ENCODE measurements at places on chromosomes 5 and 9. TPM values are rescaled to one million over a fixed set of nuclear protein-coding genes. Genes with fewer than 3 reads are reported as not detected.

PGM5 gene
- total RNA-seq: 742 TPM

BARX1 gene
- total RNA-seq: not detected

ACOT12 gene
- total RNA-seq: not detected

OGN gene
- 16.6 TPM for total RNA-seq

SH2D3C gene
- 17.3 TPM for total RNA-seq

EQTN gene
- not detected for total RNA-seq

FOXD4L4 gene
- total RNA-seq: not detected

GRCh38 chr5:14435481-14435880, 146.1 kb upstream of the OTULINL start:
- DNase-seq: no peak

DNA sequence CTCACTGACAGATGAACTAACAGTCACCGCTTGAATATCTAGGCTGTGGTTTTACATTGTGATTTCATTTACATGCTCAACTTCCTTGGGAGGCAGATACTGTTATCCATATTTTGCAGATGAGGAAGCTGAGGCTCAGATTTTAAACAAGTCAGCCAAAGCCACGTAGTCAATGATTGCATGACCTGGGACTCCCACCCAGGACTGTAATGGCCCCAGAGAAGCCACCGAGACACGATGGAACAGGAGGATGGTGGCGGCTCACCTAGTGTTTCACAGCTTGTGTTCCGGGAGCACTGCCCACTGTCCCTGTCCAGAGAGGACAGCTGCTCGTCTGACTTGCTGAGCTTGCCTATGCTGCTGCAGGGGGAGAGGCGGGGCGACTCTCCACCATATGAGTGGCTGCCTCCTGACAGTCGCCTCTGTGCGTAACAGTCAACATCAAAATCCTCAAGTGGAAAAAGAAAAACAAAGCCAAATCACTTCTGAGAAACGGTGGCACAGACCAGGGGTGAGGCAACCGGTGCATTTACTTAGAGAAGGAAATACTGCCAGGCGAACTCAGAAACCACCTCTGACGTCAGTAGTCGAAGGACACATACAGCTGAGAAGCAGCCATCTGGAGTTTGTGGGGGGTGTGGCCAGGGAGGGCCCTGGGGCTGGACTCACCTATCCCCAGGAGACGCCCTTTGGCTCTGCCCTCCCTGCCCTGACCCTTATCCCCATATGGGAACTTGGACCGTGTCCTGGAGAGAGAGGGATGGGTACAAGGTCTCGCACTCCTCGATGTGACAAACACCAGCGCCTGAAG, 82.5 kb downstream of the PRRT1B start:
- DNase-seq: no peak

DNA sequence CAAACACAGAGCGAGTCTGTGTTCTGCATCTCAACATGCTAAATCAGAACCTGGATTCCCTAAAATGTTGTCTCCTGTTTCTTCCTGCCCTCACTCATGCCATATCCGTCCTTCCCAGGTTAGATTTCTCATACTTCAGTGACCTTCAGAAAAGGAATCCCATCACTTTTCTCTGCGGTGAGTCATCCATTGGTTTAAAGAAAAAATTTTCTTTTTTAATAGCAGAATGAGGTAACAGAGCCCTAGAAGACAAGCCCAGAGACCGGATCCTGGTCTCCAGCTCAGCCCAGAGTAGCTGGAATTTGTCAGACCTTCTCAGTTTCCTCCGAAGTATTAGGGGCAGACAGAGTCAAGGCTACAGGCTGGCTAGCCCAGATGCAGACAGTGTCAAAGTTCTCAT, 143.2 kb upstream of the DMRT1 start:
- no peak for DNase-seq

GRCh38 chr9:13479096-13479495, 199.6 kb upstream of the MPDZ start:
- no peak for DNase-seq

GRCh38 chr9:88680505-88681160, 145.7 kb downstream of the NXNL2 start:
- DNase-seq: peak; percentile 90

DNA sequence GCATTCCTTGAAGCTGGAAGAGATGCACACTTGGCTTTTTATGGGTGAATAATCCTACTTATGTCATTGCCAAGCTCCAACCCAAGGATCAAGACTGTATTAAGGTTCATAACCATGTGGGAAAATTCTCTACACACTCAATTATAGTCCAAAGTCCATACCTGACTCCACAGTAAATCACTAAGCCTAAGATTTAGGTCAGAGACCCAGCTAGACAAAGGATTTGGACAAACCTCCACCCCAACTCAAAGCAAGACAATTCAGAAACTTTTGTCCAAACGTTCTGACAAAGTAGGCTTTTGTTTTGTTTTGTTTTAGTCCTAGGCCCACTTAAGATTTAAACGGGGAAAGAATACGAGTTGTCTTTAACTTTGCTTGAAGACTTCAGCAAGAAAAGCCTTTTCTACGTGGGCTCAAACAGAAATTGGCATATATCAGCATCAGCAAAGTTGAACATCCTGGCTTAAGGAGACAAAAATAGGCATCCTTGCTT, 1.7 kb downstream of the MEGF9 start:
- no peak for DNase-seq

GRCh38 chr9:19306568-19306967, 73.5 kb downstream of the RPS6 start:
- no peak for DNase-seq

GRCh38 chr5:181259974-181260719, 796 bp downstream of the TRIM52 start:
- DNase-seq: no peak

- DNase-seq: no peak
These were observed 61.1 kb upstream of the SAP30L start for GRCh38 chr5:154384480-154385235.

DNA sequence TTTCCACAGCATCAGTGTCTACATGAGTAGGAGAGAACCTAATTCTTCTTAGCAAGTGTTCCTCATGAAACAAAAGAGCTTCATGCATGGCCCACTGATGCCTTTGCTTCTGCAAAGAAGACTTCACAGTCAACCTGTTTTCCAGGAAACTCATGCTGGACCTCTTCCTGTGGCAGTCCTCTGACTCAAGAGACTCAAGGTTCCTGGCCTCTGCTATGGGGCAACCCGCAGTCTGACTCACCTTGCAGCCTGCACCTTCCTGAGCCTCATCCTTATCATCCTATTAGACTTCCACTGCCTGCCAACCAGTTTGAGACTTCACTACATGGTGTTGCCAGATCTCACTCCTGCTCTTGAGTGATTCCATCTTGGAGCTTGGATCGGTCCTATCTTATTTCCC, 17.6 kb upstream of the AGGF1 start:
- DNase-seq: no peak

- DNase-seq: no peak
These were observed 295.0 kb downstream of the ADAMTS6 start for GRCh38 chr5:65186646-65187227.

- DNase-seq: no peak
These were observed 15.9 kb downstream of the RLN2 start for GRCh38 chr9:5288591-5288990.

DNA sequence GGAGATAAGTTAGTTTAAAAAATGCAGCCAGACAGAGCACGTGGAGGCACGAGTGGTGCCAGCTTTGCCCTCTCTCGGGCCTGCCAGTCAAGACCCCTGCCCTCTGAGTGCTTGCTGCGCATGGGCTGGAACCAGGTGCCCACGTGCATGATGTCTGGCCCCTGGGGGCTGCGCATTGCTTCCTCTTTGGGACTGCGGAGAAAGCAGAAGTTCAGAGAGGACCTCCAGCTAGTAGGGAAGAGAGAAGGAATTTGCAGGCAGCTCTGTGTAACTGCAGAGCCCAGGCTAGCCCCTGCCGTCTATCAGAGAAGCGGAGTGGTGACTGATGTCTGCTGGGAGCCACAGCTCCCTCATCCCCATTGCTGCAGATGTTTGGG, 9.7 kb upstream of the RNU6ATAC start:
- DNase-seq: no peak

GRCh38 chr5:116378007-116378776, 196.4 kb downstream of the SEMA6A start:
- peak; percentile 64 for DNase-seq

- DNase-seq: no peak
These were observed 110.2 kb upstream of the DAPK1 start for GRCh38 chr9:87387351-87388011.

- peak; percentile 82 for DNase-seq
These were observed 307.5 kb downstream of the ZNF608 start for GRCh38 chr5:124438903-124439281.

GRCh38 chr5:93250424-93250823, 330.6 kb downstream of the NR2F1-AS1 start:
- DNase-seq: no peak

- no peak for DNase-seq
These were observed 411.7 kb upstream of the KCNN2 start for GRCh38 chr5:113950186-113950585.

Data from esophagus muscularis mucosa (tissue), 4 donors.